ENCODE measurements at places on chromosomes 1 and 21. TPM values are rescaled to one million over a fixed set of nuclear protein-coding genes. Genes with fewer than 3 reads are reported as not detected.

DNA sequence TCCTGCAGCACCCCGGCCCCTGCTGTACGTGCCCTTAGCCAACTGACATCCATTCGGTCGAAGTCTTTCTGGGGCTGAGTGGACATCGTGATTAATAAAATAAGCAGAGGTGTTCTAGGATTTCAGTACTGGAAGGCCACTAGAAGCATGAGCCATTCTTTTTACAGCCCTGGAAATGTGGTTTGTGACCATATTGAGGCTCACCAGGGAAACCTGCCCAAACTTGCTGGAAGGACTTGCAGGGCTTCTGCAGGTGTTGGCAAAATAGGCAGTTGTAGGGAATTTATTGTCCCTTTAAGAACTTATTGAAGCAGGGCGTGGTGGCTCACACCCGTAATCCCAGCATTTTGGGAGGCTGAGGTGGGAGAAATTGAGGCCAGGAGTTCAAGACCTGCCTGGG is 80.8 kb downstream of the DOP1B start:
- DNase-seq: no peak

- no peak for DNase-seq
Observed at GRCh38 chr1:189686288-189686687, 791.4 kb downstream of the BRINP3 start.

Gene PEAR1
- 5.4 TPM for total RNA-seq

Gene NKAIN1
- total RNA-seq: not detected

Gene CFHR2
- not detected for total RNA-seq

DNA sequence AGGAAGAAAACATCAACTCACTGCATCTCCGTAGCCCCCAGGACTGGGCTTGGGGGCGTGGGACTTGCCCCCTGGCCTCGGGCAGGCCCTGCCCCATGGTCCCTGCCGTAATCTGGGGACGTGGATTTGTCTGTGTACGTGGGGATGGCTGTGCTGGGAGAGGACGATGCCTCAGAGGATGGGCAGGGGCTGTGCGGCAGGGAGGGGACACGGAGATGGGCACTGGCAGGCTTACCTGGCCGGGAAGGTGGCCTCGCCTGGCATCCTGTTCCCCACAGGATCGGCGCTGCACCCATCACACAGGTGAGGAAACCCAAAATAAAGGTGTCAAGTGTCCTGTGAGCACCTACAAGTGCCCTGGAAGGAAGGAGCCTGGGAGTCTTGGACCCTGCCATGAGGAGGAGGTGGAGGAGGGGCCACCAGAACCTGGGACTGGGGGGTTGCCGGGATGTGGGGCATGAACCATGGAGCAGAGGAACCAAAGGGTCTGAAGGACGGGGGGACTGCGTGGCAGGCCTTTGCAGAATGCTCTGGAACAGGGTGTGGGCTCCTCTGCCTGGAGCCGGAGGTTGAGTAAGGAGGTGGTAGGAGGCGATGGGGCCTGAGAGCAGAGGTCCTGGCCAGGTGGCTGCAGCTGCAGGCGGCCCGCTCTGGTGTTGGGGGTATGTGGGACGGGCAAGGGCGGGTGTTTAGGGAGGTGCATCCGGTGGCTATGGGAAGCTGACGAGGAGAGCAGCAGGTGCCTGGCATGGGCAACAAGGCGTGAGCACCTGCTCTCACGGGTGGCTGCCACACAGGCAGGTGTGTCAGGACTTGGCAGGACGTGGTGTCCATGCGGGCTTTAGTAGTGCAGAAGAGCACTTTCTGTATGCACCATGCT is 27.8 kb upstream of the LRRC3 start:
- DNase-seq: no peak

GRCh38 chr1:113372546-113372945 is 17.8 kb upstream of the MAGI3 start:
- no peak for DNase-seq

- no peak for DNase-seq
Observed at GRCh38 chr1:6080469-6080868, 34.8 kb downstream of the KCNAB2 start.

Gene CENPF
- total RNA-seq: 4.1 TPM

Gene WDR3
- 11.6 TPM for total RNA-seq

All from omental fat pad (tissue), 4 donors.